ENCODE measurements at places on chromosomes 3 and 15. TPM values are rescaled to one million over a fixed set of nuclear protein-coding genes. Genes with fewer than 3 reads are reported as not detected.

Gene EIF5A2
- 8.8 TPM for total RNA-seq

Gene AP3B2
- total RNA-seq = 0.54 TPM

Gene IL17RB
- 3.2 TPM for total RNA-seq

Gene TEX9
- total RNA-seq = 0.46 TPM

Gene DNAH1
- total RNA-seq = 2.2 TPM

Gene AADACL2
- total RNA-seq = not detected

Gene NR1I2
- total RNA-seq = not detected

Gene SAMMSON
- total RNA-seq = not detected

Gene LRRIQ4
- not detected for total RNA-seq

Gene ARL8B
- total RNA-seq = 67.3 TPM

Gene POTEB2
- total RNA-seq = not detected

Gene TGM4
- not detected for total RNA-seq

Gene CPLX3
- 2.8 TPM for total RNA-seq

All from Right ventricle myocardium inferior (tissue), 1 donor.